T-cell (primary cell): ENCODE measurements at places on chromosomes 6 and 20. TPM values are rescaled to one million over a fixed set of nuclear protein-coding genes. Genes with fewer than 3 reads are reported as not detected.

- no peak for DNase-seq
Observed at GRCh38 chr6:80942911-80943310, 809.6 kb downstream of the TENT5A start.

GRCh38 chr20:51608061-51608460, 65.5 kb upstream of the NFATC2 start:
- DNase-seq: no peak

DNA sequence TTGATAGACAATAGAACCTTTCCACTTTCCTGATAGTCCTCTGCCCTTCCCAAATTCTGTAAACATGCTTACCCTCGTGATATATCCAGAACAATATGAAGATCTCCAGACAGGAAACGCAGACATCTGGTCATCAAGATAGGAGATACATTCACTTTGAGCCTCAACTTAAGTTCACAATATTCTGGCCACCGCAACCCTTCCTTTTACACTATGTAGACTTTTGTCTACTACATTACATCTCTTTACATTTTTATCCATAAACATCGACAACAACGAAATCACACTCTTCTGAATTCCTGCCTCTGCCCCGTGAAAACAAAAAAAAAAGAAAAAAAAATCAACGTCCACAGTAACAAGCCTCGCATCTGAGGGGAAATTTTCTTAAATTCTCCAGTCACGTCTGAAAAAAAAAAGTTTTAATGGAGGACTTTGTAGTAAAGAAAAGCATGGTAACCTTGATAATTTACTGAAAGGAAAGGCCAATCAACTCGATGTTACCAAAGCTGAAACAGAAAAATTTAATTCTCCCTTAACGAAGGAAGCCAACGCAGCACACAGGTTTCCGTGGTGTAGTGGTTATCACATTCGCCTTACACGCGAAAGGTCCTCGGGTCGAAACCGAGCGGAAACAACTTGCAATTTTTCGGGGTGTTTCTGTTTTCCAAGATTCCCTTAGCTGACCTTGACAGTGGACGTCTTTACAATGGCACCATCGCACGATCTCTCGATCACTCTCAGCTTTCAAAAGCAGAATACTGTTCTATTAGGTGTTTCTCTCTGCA, 21.8 kb downstream of the POM121L2 start:
- DNase-seq: no peak

DNA sequence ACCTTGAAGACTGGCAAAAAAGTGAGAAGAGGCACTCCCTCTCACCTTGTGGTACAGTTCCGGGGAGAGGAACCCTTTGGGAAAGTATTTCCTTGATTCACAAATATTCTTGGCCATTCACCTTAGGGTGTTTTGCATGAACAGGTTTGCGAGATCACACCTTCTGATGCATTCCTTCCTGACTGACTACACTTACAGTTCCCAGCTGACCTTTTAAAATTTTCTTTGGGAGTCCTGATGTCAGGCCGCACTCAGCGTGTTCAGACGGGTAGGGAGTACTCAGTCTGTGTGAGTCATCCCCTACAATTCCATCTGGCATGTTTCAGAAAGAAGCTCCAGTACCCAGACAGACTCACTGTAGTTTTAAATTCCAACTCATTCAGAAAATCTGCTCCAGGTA, 1.7 kb downstream of the ADGRF4 start:
- no peak for DNase-seq

DNA sequence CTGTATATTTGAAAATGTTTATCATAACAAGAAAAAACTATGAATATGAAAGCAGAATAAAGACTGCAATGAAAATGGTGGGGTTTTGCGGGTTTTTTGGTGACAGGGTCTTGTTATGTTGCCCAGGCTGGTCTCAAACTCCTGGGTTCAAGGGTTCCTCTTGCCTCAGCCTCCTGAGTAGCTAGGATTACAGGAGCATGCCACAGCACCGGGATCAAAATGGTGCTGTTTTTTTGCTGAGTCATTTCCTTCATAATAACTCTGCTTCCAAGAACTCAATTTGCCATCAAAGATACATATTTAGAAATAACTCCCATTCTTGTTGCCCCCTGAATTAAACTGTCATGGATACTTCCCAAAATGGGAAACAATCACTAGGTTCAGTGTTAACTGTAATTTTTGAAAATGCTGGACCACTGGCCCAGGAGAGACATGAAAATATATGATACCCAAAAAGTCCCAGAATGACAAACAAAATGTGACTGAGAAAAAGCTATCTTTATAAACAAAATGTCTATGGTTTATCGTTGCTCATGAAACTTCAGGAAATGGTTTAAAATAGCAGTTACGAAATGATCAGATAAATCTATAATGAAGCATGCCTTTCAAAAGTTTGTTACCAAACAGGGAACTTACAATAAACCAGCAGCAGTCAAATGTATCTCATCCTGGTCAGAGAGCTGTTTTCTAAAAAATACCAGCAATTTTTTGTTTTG, 32.2 kb downstream of the ILRUN start:
- DNase-seq: no peak

- no peak for DNase-seq
Observed at GRCh38 chr6:93786474-93787330, 367.3 kb upstream of the EPHA7 start.

PTCRA gene
- total RNA-seq: not detected

SLC17A3 gene
- not detected for total RNA-seq

DNA sequence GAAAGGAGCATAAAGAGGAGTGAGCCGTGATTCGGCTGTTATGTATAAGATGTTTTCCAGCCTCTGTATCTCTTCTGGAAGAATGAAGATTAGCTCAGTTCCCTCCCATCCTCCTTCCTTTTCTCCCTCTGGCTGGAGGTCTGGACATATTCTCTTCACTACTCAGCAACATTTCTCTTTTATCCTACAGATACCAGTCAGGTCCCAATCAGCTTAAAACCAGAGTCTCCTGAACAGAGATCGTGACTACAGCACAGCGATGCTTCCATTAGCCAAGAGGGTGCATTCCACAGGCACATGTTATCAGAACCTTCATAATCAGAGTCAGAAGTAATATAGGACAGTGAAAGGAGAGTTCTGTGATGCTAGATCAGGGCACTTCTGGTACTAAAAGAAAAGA, 133.9 kb upstream of the SOX4 start:
- no peak for DNase-seq

- no peak for DNase-seq
Observed at GRCh38 chr6:12875051-12875450, 158.5 kb downstream of the PHACTR1 start.

DNA sequence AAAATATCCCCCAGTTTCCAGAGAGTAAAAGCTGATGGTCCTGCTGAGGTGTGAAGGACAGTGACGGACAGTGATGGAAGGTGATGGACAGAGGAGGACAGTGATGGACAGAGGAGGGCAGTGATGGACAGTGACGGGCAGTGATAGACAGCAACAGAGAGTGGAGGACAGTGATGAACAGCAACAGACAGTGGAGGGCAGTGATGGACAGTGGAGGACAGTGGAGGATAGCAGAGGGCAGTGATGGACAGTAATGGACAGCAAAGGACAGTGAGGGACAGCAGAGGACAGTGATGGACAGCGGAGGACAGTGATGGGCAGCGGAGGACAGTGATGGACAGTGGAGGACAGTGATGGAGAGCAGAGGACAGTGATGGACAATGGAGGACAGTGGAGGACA, 2.7 kb upstream of the NKAIN4 start:
- DNase-seq: no peak

DNA sequence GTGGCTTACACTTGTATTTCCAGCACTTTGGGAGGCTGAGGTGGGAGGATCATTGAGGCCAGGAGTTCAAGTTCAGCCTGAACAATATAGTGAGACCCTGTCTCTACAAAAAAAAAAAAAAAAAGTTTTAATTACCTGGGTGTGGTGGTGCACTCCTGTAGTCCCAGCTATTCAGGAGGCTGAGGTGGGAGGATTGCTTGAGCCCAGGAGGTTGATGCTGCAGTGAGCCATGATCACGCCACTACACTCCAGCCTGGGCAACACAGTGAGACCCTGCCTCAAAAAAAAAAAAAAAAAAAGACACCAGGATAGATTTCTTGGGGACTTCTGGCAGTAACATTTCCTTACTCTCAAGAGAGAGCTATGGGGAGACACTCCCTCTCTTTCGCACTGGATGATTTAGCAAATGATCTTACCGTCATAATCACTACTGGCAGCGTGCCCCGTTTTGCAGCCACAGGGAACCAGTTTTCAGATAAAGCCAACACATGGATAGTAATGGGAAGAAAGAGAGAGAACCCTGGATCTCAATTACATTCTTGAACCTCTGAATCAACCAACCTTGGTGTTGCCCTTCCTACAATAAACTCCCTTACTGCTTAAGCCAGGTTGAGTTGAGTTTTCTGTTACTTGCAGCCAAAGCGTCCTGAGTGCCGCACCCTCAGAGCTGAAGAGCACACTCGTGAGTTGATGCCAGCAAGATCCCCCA, 18.1 kb upstream of the PTPN1 start:
- no peak for DNase-seq

SEMG1 gene
- total RNA-seq: not detected

- DNase-seq: no peak
Observed at GRCh38 chr6:170290296-170291128, at the start of gene DLL1. DLL1 (minus strand) TSS chr6:170291078; CDS start chr6:170290139, 939 bp downstream.

GRCh38 chr20:24147961-24148360, 159.4 kb upstream of the GGTLC1 start:
- DNase-seq: no peak

PROCR gene
- 2.3 TPM for total RNA-seq

GRCh38 chr6:83592770-83593394, 80.5 kb downstream of the PRSS35 start:
- DNase-seq: no peak

- no peak for DNase-seq
Observed at GRCh38 chr20:45583502-45583901, 4.4 kb upstream of the WFDC8 start.

DNA sequence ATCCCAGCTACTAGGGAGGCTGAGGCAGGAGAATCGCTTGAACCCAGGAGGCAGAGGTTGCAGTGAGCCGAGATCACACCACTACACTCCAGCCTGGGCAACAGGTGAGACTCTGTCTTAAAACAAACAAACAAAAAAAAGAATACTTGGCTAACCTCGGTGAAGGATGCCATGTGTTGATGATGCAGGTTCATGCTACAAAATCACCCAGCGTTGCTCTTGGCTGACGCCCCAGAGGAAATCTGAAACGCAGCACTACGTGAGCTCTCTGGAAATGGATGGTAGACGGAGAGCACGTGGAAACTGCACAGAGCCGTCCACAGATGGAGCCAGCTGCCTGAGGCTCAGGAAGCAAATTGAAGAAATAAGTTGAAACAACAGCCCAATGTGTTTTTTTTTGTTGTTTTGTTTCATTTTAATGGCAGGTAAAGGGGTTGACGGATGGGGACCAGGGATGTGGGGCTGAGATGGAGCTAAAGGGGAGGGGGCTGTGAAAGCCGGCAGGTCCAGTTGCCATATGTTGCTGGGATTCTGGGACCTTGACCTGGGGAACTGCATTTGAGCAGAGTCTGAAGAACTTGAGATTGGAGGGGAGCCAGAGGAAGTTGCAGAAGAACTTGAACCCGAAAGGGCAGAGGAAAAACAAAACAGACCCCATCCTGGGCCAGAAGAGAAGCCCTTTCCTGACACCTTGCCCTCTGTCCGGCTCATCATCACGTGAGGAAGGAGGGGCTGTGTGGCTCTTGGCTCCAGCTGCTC, 12.8 kb upstream of the MANBAL start:
- no peak for DNase-seq

DNA sequence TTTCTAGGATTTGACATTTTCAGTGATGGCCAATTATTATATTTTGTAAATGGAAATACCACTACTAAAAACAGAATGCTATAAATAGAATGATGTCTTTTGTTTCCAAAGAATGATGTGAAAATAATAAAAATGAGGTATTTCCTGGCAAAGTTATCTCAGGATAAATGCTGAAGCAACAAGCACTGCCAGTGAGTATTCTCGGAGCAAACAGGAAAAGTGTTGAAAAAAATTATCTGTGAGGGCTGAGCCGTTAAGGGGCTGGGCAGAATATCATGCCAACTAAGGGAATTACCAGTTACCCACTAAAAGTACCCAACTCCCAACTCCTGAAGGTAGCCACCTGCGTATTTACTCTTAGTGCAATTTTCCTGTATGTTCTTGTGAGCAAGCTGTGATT, 23.6 kb upstream of the SCAF8 start:
- no peak for DNase-seq

DNA sequence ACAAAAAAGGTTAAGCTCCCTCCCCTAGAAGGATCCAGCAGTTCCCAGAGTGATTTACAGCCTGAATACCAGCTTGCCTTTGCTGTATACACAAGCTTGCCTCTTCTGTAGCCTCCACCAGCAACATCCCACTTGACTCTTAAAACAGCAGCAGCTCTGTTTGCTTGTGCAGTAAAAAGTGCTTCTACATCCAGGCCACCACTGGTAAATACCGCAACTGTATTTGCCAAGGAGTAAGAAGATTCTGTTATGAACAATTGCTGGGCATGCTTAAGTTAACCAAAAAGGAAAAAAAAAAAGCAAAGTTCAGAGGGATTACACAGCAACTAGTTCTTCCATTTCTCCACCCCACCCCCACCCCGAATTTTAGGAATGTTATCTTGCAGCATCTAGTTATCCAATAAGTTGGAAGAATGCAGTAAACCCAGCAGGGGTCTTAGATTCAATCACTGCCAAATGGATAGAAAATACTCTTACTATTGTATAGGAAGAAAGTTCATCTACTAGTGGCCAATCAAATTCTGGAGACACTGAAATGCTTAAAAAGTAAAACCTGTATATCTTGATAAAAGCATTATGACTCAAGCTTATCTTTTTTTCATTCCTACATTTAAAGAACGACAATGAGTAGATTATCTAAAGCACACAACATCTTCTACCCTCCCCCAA, 4.8 kb downstream of the SALL4 start:
- DNase-seq: no peak

RAET1L gene
- total RNA-seq: not detected

- no peak for DNase-seq
Observed at GRCh38 chr6:55543633-55544309, 35.2 kb downstream of the HMGCLL1 start.
